ENCODE measurements at places on chromosomes 3 and 15.
A peak's percentile ranks its signal among the peaks of the same experiment; 100 is the strongest.

GRCh38 chr15:56917652-56918045 lies 795 bp upstream of the TCF12 start:
- no peak for DNase-seq

DNA sequence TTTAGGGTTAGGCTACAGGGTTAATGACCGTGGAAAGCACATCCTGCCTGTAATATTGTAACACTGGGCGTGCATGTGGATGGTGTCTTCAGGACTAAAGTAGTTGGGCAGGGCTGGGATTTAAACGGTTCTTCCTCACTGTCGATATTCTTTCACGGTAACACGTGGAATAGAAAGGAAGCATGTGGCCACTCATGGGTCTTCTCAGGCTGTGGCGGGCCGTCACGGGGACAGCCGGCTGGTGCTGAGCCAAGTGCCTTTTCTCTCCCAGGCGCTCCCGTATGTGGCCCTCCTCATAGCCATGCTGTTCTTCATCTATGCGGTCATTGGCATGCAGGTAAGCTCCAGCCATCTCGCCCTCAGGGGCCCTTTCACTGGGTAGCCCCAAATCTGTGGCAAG lies 73.7 kb downstream of the CHDH start:
- no peak for DNase-seq

GRCh38 chr3:97981886-97982285 lies 9.7 kb upstream of the RIOX2 start:
- peak; percentile 71 for DNase-seq

DNA sequence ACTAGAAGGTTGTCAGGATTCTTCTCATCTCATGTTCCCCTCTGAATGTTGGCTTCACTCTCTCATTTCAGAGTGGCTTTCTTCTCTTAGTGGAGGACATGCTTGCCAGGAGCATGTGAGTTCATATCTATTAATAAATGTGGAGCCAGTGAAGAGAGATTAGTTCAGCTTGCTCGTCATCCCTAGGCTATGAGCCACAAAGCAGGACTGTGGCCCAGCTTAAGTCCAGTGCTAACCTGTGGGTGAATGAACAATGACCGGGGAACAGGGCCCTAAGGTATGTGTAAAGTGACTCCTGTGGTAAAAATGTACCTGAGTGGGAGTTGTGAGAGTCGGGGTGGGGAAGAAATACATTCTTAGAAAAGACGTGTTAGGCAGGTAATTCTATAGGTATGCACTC lies 96.9 kb upstream of the TBL1XR1 start:
- DNase-seq: peak; percentile 81

DNA sequence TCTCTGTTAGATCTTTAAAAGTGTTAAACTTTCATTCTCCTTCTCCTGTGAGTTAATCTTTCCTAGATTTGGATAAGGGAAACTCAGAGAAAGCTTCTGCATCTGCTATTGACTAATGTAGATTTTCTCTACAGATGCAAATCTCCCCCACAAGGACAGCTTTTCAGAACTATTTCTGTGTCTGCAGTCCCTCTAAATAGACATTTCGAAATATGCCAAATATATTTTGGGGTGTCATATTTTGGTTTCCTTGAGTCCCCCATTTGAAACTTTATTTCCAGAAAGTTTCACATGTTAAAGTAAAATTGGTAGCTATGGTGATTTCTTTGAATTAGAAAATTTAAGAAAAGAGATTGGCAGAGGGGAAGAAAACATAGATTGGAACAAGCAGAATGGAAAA lies 852.3 kb upstream of the ALCAM start:
- DNase-seq: no peak

DNA sequence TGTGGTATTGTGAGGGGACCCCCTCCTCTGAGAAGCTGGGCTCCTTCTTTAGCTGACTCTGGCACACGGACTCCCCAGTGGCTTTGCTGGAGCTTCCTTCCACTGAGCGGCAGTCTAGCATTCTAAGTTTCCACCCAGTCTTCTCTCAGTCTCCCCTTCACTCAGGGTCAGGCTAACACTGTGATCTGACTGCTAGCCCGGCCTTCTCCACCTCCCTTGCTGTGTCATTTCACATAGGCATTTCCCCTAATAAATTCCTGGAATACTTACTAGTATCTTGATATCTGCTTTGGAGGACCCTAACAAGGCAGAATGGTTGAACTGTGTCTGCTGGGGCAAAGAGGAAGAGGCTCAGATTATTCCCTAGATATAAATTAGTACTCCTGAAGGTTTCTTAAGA lies 106.2 kb upstream of the THBS1 start:
- DNase-seq: no peak

DNA sequence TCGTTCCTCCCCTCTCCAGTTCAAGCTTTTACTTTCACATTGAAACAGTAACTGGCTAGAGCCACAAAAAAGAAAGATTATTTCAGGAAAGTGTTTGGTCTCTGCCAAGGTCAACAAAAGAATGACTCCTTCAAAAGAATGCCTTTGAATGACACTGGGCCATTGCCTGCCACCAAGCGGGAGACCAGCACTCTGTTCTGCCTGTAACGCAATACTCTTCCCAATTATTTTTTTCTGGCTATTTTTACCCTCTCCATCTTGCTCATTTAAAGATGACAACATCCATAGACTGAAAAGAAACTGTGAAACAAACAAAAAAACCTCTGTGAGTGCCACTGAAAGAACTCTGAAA lies 37.3 kb downstream of the EHHADH start:
- DNase-seq: peak; percentile 8

- peak; percentile 33 for DNase-seq
Measured at GRCh38 chr3:30751610-30752299, 142.7 kb downstream of the GADL1 start.

DNA sequence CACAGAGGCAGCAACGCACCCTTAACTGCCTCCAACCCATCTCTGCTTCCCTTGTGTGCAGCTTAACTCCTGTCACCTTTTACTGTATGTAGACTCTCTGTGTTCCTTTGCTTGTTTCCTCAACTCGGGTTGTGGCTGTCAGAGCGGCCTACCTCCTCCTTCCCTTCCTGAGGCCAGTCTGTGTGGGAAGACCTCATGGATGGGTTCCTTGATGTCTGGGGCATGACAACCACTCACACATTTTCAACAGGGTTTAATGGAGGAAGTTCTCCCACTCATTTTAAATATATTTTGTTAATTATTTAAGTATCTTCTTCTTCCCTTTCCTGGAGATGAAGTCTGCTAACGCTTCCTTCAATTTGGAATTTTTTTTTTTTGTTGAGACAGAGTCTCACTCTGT lies 1.8 kb upstream of the CSPG5 start:
- no peak for DNase-seq

- DNase-seq: no peak
Measured at GRCh38 chr3:121719423-121719822, 30.1 kb downstream of the GOLGB1 start.

- DNase-seq: no peak
Measured at GRCh38 chr3:196706327-196706726, 5.7 kb downstream of the CEP19 start.

DNA sequence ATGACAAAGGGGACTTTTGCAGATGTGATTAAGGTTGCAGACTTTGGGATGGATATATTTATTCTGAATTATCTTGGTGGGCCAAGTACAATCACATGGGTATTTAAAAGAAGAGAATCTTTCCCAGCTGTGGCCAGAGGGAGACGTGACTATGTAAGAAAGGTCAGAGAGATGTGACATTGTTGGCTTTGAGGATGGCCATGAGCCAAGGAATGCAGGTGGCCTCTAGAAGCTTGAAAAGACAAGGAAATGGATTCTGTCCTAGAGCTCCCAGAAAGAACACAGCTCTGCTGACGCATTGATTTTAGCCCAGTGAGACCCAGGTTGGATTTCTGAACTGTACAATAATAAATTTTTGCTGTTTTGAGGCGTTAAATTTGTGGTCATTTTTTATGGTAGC lies 616.0 kb upstream of the TBL1XR1 start:
- peak; percentile 86 for DNase-seq

GRCh38 chr3:150319900-150320299 lies 88.2 kb upstream of the TSC22D2 start:
- peak; percentile 100 for DNase-seq

DNA sequence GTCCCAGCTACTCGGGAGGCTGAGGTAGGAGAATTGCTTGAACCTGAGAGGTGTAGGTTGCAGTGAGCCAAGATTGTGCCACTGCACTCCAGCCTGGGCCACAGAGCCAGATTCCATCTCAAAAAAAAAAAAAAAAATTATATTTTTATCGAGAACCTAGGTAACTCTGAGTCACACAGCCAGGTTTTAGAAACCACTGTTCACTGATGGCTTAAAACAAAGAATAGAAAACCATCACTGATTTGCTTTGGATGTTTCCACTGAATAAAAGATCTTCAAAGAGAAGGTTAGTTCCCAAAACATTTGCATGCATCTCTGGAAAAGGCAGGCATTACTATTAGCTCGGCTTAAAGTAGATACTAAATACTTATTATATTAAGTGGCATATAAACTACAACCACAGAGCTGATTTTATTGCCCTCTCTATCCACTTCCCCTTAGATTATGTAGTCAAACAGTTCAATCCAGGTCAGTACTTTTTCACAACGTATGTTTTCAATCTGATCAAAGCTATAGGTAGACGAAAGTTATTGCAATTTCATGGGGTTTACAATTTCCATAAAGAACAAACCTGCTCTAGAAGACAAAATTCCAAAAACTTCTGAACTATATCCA lies 1.4 kb downstream of the B4GALT4 start:
- DNase-seq: no peak

GRCh38 chr3:104244680-104245220 lies 1122.0 kb upstream of the ALCAM start:
- DNase-seq: no peak

GRCh38 chr3:71371282-71371681 lies 212.2 kb downstream of the FOXP1 start:
- DNase-seq: no peak

- peak; percentile 70 for DNase-seq
Measured at GRCh38 chr3:64229903-64230302, 4.6 kb upstream of the PRICKLE2 start.

- no peak for DNase-seq
Measured at GRCh38 chr15:48041454-48041853, 79.3 kb upstream of the SLC24A5 start.

- peak; percentile 70 for DNase-seq
Measured at GRCh38 chr3:61980041-61980440, 393.3 kb downstream of the FEZF2 start.

- DNase-seq: peak; percentile 79
Measured at GRCh38 chr3:63343674-63344073, 65.6 kb downstream of the SYNPR start.

DNA sequence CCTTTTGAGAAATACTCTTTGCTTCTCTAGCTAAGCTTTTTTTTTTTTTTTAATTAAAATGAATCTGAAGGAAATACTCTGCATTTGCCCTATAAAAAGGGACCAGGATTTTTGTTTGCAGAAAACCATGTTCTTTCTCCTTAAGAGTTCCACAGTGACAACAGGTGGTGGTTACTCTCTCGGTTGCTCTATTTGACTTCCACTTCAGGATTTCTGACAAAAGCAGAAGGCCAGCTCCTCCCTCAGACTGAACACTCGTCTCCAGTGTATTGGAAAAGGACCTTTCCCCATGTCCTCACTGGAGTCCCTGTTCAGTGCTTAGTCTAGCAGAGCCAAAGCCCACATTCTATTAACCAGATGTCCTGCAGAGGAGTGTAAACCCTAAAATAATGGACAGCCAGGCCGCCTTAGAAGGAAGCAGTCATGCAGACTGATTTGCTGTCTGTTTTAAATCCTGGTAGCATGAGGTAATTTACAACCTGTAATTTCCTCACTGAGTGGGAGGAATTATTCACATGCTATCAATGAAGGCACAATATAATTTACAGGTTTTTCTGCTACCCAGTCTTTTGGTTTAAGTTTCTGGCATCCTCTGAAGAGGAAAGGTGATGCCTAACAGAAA lies 599.3 kb downstream of the PYDC2 start:
- DNase-seq: peak; percentile 74

- no peak for DNase-seq
Measured at GRCh38 chr3:157999246-157999645, 107.0 kb downstream of the SHOX2 start.

DNA sequence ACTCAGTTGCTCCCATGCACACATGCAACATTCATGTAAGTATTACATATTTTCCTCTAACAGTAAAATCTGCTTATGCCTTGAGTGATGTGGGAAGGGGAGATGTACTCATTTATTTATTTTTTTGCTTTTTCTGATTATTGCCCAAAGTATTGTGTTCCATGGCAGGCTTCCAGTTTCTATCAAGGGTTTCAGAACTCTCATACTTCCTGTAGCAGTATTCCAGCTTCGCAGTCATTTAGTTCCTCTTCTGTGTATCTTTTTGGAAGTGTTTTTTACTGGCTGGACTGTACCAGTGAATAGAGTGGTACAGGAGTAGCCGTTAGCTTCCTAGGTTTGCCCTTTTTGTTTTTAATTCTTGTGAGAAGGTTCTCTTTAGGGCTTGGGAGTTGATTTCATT lies 26.9 kb downstream of the RAB11A start:
- no peak for DNase-seq

All from renal cortical epithelial cell (primary cell).